Hepatocyte (in vitro differentiated cells): ENCODE measurements at places on chromosomes 7 and 10. TPM values are rescaled to one million over a fixed set of nuclear protein-coding genes. Genes with fewer than 3 reads are reported as not detected.

- no peak for DNase-seq
Measured at GRCh38 chr10:103595933-103596726, 102.6 kb downstream of the NEURL1 start.

- no peak for DNase-seq
Measured at GRCh38 chr7:38428041-38428440, 154.6 kb upstream of the TARP start.

GRCh38 chr10:58622246-58622645 is 109.6 kb downstream of the BICC1 start:
- no peak for DNase-seq

SPDYE16 gene
- total RNA-seq = 0.03 TPM in 1 of 2 replicates, not detected in the other

- no peak for DNase-seq
Measured at GRCh38 chr10:87703771-87704170, 44.1 kb downstream of the PAPSS2 start.

ITGB8 gene
- total RNA-seq = 34.2 and 37.0 TPM in 2 replicates

GRCh38 chr10:100637785-100638184 is 102.0 kb downstream of the HIF1AN start:
- DNase-seq = peak; percentile 20
